ENCODE measurements at places on chromosomes 7 and 10. TPM values are rescaled to one million over a fixed set of nuclear protein-coding genes. Genes with fewer than 3 reads are reported as not detected.

The PNLIPRP3 gene
- not detected for total RNA-seq

The ST8SIA6 gene
- total RNA-seq, result 4.5 TPM

- DNase-seq, result no peak
Measured at GRCh38 chr10:53447576-53447975, 675.0 kb upstream of the MBL2 start.

- DNase-seq, result no peak
Measured at GRCh38 chr10:127315888-127316287, 119.5 kb upstream of the INSYN2A start.

DNA sequence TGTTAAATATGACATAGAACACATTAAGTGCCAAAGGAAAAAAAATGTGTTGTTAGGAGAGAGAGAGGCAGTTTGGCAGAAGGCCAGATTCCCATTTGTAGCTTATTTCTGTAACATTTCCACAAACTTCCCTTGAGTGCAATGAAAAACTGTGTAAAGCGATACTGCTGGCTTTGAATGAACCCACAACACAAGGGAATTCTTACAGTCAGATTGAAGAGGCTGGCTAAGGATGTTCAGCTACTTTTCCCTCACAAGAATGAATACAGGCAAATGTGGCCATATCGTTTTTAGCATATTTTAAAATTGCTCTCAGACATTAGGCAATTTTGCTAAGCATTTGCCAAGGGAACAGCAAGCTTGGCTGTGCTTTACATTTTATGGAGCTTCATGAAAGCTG, 614.1 kb upstream of the FZD8 start:
- no peak for DNase-seq

- no peak for DNase-seq
Measured at GRCh38 chr7:2289111-2289586, 25.1 kb downstream of the SNX8 start.

- peak; percentile 62 for DNase-seq
Measured at GRCh38 chr10:86290933-86291615, 75.5 kb downstream of the GRID1 start.
